SJSA1 (cell line): ENCODE measurements at places on chromosomes 16 and 17. TPM values are rescaled to one million over a fixed set of nuclear protein-coding genes. Genes with fewer than 3 reads are reported as not detected.

ZDHHC1 gene
- total RNA-seq: 1.0 and 4.4 TPM in 2 replicates

SULT1A2 gene
- not detected in 2 replicates for total RNA-seq

LGALS9B gene
- total RNA-seq: not detected in 2 replicates

ZNF232 gene
- total RNA-seq: 3.4 and 7.1 TPM in 2 replicates
